Heart left ventricle (tissue), 16 donors: ENCODE measurements at places on chromosomes 1 and 21.

DNA sequence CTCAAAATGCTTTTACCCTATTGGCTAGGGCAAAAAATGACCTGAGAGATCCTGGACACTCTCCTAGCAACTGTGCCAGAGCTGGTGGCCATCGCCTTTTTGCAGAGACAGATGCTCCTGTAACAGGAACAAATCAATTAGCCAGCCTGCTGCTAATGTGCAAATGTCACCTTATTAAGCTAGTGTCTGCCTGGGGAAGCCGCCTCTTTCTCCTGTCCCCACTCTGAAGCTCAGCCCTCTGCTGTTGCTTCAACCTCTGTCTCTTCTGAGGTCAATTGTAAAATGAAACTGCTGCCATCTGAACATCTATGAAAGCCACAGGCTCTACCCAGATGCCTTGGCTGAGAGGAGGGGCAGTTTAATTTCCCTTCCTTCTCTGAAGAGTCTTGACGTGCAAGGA is 85.5 kb upstream of the CACNA1E start:
- DNase-seq: no peak

GRCh38 chr1:92218559-92218958 is 844 bp downstream of the C1orf146 start:
- DNase-seq: no peak

DNA sequence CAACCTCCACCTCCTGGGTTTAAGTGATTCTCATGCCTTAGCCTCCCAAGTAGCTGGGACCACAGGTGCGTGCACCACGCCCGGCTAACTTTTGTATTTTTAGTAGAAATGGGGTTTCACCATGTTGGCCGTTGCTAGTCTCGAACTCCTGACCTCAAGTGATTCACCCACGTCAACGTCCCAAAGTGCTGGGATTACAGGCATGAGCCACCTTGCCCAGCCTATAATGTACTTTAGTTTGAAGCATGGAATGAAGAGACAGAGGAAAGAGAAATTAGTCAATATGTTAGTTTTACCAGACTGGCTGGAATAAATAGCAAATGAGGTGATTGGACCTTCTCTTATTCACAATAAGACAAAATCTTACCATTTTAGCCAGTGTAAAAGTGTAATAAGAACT is 89.0 kb downstream of the GTF2B start:
- DNase-seq: no peak

- no peak for DNase-seq
Observed at GRCh38 chr1:156931211-156931952, 10.9 kb downstream of the LRRC71 start.

DNA sequence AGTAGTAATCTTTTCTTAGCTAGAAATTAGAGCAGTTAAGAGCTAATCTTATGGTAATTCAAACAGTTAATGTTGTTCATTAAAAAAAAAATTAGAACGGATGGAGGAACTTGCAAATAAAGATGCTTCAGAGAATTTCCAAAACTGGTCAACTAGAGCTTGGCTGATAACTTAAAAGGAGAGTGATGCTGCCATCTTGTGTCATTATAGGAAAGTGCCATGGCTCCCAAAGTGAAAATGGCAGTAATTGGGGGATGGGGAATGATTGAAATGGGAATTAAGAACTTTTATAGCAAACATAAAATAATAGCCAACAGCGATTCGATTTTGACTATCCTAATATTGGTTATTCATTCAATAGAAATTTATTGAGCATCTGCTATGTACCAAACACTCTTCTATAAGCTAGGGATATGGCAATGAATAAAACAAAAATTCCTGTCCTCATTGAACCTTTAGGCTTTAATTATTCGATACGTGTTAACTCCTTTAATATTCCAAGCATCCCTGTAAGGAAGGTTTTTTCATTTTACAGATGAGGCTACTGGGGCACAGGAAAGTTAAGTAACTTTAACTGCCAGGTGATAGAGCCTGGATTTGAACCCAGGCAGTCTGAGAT is 5.7 kb upstream of the PLPP3 start:
- DNase-seq: no peak

DNA sequence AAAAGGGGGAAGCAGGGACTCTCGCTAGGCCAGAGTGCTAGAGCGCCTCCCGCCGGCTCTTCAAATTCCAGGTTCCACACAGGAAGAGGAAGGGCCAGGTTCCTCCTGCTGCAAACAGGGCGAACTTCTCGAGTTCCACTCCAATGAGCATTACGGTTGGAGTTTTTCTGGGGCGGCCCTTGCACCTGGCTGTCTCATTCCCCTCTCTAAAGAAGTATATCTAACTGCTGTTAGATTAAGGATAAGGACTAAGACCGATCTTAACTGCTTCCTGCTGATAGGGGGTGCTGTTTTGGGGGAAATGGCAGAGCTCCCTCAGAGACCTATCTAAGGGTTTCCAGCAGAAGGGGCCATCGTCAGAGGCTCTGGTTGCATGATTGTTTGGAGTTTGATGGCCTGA is 138.0 kb downstream of the RABGAP1L start:
- no peak for DNase-seq

DNA sequence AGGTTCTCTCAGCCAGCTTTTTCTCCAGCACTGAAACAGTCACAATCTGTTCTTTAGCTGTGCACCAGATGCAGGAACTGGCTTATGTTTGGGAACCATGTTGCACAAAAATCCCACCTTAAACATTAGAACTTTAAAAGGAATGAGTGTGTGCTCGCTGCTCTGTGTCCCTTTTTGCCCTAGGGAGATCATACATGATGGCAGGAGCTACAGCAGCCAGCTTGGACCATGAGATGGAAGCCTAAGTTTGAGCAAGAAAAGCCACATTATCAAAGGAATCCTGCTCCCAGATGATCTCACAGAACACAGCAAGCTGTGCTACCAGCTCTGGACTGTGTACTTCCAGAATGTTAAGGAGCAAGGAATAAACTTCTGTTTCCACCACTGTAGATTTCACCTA is 3.5 kb downstream of the ZBTB17 start:
- no peak for DNase-seq

- DNase-seq: no peak
Observed at GRCh38 chr1:201966171-201966570, 10.9 kb downstream of the TIMM17A start.

- no peak for DNase-seq
Observed at GRCh38 chr1:199010492-199010891, 371.7 kb downstream of the PTPRC start.

GRCh38 chr1:27435566-27436203 is 43.3 kb downstream of the GPR3 start:
- no peak for DNase-seq

DNA sequence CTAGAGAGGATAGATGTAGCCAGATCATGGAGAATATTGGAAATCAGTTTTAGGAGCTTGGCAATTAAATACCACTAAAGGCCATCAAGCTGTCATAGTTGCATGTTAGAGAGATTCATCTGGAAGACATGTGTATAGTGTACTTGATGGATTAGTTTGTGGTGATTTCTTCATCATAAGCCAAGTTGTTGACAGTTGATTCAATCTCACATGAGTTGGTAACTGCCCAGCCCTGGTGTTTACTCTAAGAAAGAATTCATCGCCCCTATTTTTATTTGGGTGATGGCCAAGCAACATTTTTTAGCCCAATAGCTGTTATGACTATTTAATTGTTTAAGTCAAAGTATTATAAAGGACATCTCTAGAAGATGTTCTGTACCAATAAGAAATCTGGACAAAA is 737.6 kb downstream of the PLA2G4A start:
- DNase-seq: no peak

GRCh38 chr1:24939040-24939674 is 9.1 kb upstream of the RUNX3 start:
- DNase-seq: no peak

GRCh38 chr1:94602802-94603625 is 61.5 kb upstream of the F3 start:
- no peak for DNase-seq

DNA sequence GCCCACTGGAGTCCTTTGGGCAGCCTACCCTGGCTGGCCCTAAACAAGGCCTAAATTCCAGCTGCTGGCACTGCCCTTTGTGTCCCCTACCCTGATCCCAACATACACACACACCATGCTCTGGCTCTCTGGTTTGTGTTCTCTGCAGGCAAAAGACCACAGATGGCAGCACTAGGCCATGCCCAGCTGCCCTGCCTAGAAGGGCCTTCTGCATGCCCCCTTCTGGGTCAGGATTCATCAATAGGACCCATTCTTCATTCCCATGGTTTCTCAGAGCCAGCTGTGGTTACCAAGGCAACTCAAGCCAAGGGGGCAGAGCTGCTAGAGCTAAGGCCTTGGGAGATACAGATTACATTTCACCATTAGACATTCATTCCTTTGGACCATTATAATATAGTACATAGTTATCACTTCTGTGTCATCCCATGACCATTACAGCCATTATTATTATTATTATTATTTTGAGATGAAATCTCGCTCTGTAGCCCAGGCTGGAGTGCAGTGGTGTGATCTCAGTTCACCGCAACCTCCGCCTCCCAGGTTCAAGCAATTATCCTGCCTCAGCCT is 17.5 kb downstream of the ASAP3 start:
- no peak for DNase-seq

- DNase-seq: peak; percentile 86
Observed at GRCh38 chr1:156129687-156130577, 15.4 kb downstream of the LMNA start.

DNA sequence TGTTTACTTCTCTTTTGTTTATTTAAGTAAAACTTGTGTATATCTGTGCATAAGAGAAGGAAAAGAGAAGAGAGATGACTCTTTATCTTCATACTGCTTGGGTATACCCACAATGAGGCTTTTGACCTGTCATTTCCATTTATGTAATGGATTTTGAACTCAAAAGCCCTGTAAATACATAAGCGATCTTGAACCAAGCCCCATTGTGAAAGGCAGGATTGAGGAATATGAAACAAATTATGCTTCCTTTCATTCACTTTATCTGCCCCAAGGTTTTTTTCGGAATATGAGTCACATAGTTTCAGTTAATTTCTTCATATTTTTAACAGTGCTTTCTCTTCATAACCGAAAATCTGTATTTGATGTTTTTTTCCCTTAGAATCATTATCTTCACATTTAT is 21.4 kb downstream of the CNST start:
- no peak for DNase-seq

GRCh38 chr1:21175670-21176581 is 771 bp downstream of the EIF4G3 start:
- DNase-seq: peak; percentile 71

GRCh38 chr1:234866007-234866866 is 256.3 kb upstream of the IRF2BP2 start:
- no peak for DNase-seq

DNA sequence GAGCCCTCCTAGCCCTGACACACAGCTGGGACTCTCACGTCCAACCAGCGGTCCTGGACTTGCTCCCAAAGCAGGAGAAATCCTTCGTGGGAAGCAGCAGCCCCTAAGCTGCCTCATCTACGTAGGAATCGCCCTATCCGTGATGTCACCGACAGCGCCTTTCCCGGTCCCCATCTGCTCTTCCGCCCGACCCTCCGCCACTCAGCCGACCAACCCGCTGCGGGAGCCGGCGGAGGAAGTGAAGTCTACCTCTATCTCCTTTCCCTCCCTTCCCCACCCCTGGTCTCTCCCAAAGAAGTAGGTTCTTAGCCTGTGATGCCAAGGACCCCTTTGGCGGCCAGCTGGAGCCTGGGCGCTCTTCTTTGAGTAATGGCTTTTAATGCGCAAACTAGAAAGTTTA is 272.1 kb downstream of the FAM72C start:
- DNase-seq: no peak

DNA sequence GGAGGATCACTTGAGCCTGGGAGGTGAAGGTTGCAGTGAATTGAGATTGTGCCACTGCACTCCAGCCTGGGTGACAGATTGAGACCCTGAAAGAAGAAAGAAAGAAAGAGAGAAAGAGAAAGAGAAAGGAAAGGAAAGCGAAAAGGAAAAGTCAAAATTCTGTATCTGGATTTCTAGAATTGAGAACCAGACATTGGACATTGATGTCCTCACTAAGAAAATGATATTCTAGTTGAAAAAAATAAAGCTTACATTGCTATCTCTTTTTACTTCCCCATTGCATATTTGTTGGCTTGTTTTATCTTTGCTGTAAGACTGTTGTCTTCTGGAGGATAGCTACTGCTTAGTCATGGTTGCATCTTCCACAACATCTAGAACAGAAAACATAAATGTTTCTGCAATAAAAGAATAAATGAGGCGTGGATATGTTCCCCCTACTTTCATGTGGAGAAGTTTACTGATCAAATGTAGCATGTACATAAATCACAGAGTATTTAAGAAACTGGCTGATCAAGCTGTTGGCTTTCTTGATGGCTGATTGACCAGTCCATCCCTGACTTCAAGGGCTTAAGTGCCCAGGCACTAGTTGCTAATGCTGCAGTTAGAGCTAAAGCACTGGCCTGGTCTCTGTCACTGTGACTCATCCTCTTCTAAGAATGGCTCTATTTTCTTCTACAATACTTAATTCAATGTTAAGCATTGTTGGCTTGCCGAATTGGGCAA is 17.7 kb downstream of the CD53 start:
- no peak for DNase-seq

- DNase-seq: no peak
Observed at GRCh38 chr1:59414406-59415133, 117.7 kb downstream of the FGGY start.

GRCh38 chr21:38957575-38958322 is 152.0 kb downstream of the ETS2 start:
- peak; percentile 20 for DNase-seq

- DNase-seq: no peak
Observed at GRCh38 chr1:203335503-203335902, 15.4 kb downstream of the FMOD start.

DNA sequence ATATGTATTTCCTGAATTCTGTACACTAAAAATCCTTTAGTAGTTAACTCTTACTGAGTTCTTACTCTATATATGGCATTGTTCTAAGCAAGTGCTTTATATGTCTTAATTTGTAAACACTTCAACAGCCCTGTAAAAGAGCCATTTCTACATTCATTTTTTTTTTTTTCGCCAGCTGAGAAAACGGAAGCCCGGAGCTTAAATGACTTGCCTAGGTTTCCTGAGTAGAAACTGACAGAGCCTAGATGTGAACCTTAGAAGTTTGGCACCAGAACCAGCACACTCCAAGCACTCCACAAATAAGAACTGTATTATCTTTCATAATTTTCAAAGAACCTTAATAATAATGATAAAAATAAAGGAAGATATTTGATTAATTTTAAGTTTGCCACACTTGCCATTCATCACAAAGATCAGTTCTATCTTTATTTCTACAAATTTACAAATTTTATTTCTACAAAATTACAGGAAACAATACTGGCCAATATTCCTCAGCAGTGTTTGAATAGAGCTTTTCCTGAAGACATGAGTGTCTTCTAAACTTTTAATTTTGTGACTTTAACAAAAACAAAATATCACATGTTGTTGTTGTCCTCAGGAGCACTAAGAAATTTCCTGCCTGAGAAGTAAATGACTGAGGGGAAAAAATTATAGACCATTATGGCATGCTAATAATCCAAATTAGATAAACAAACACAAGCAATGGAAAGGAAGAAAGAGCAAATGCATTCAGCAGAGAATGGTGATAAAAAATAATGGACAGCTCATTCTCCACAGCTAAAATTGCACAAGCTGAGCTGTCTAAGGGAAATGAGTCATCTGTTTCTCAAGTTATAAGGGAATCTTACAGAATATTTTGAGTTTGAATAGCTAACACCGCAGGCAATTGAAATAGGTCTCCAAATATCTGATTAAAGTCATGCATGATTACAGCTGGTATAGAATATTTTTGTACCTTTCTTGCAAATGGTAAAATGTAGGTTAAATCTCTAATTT is 71.2 kb downstream of the DPYD start:
- DNase-seq: no peak

- DNase-seq: no peak
Observed at GRCh38 chr1:161162052-161162451, 2.8 kb downstream of the USP21 start.

GRCh38 chr1:106063510-106063909 is 993.0 kb upstream of the PRMT6 start:
- DNase-seq: no peak
